NCI-H510A treated with DMSO at 0.1 percent for 48 hours (cell line): ENCODE measurements at places on chromosomes 2 and 18.

GRCh38 chr2:134319596-134320254 is 65.9 kb downstream of the MGAT5 start:
- peak; percentile 80 for DNase-seq

DNA sequence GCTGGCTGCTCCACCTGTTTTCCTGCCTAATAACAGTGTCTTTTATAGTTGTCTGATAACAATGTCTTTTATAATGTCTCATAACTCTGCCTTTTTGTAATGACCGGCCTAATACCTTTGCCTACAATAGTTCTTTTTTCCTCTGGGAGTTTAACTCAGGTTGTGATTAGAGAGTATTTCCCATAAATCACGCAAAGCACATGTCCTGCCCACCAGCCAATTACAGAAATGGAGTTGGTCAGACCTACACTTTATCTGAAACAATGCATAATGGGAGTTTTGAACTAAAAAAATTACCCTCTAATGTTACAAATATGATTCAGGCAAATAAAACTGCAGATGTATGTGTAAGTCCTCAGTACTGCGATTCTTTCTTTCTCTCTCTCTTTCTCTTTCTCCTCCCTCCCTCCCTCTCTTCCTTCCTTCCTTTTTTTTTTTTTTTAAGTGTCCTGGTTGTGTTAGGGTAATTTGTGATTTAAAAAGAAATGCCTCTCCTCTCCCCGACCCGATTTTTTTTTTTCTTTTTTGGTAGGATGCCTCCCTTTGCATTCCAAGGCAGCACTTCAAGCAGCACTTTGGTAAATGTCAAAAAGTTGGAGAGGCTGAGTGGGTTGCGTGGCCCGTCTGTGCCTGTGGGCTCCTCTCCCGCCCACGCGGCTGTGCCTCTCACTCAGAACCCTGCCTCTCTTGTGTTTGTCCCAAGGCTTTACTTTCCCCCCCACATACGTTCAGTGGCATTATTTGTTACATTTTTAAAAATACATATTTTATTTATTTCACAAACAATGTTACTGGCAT is 147.3 kb downstream of the AGAP1 start:
- DNase-seq = no peak

DNA sequence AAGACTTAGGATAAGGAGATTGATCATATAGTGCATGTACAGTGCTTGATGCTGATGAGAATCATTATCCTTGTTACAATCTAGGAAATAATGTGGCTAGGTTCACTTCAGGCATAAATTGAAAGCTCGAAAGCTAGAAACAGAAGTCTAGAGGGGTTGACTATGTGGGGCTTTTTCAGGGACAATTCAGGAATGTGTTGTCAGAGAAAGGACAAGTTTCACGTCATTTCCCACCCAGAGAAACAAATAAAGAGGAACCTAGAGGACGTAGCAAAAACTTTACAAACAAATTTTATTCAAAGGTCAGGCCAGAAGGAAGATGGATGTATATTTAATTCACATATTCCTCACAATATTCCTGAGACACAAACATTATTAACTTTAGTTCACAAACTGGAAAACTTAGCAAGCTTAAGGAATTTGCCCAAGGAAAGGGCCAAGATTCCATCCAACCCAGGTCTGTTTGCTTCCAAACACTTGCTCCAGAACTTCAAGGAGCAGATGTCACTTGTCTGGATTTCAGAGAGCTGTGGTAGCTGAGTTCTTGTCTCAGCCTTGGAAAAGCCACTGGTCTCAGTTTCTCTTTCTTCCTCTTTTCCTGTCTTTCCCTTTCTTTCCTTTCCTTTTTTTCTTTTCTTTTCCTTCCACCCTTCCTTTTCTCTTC is 7.4 kb downstream of the CYRIA start:
- no peak for DNase-seq

- peak; percentile 0 for DNase-seq
These were observed 244.9 kb upstream of the ZSWIM2 start for GRCh38 chr2:187093771-187094412.

DNA sequence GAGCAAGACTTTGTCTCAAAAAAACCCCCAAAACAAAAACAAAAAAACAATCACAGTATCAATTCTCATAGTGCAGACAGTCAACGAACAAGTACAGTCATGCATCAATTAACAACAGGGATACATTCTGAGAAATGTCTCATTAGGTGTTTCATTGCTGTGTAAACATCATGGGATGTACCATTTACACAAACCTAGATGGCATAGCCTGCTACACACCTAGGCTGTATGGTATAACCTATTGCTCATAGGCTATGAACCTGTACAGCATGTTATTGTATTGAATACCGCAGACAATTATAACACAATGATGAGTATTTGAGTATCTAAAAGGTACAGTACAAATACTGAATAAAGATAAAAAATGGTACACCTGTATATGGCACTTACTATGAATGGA is 67.8 kb upstream of the LMAN1 start:
- DNase-seq = peak; percentile 64

DNA sequence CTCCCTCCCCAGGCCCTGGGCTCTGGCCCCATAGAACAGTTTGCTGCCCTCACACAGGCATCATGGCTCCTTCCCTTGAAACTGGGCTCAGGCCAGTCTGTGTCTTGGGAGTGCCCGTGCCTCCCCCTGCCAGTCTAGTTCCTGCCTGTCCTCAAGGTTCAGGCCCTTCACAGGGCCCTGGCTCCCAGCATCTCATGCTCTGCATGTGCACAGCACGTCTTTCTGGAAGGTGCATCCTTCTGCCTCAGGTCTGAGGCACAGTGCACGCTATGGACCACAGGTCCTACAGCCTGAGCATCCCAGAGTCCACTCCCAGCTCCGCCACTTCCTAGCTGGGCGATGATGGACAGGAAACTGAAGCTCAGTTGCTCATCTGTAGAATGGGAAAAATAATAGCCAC is 35.6 kb upstream of the FOSL2 start:
- no peak for DNase-seq

- no peak for DNase-seq
These were observed 96.0 kb upstream of the ALKAL2 start for GRCh38 chr2:383888-384287.

- no peak for DNase-seq
These were observed 115.3 kb upstream of the RIOK3 start for GRCh38 chr18:23337599-23338444.

GRCh38 chr2:241617431-241618154 is 19.4 kb downstream of the THAP4 start:
- peak; percentile 56 for DNase-seq

- DNase-seq = no peak
These were observed 125.5 kb downstream of the SMAD7 start for GRCh38 chr18:48825101-48825745.

GRCh38 chr2:36538335-36538734 is 59.6 kb downstream of the FEZ2 start:
- peak; percentile 48 for DNase-seq

DNA sequence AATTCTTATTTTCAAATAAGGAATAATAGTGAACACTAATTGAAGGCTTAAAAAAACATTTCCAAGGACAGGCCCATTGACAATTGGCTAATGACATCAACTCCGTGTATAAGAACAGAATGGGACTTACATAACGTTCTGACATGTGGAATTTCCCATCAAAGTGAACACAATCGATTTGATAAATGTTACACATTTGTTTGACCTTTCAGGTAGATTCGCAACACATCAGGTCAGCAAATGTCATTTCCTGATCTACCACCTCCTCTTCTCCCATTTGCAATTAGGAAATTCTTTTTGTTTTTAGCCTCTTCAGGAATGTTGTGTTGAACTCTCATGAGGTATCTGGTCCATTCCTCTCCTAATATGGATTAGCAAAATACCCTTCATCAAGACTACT is 292.9 kb upstream of the SLC14A2 start:
- DNase-seq = no peak

- DNase-seq = no peak
These were observed 12.4 kb upstream of the CCDC88A start for GRCh38 chr2:55431982-55432627.

GRCh38 chr2:56589835-56590234 is 406.0 kb downstream of the CCDC85A start:
- no peak for DNase-seq

GRCh38 chr2:62313449-62314227 is 117.7 kb downstream of the B3GNT2 start:
- DNase-seq = no peak

DNA sequence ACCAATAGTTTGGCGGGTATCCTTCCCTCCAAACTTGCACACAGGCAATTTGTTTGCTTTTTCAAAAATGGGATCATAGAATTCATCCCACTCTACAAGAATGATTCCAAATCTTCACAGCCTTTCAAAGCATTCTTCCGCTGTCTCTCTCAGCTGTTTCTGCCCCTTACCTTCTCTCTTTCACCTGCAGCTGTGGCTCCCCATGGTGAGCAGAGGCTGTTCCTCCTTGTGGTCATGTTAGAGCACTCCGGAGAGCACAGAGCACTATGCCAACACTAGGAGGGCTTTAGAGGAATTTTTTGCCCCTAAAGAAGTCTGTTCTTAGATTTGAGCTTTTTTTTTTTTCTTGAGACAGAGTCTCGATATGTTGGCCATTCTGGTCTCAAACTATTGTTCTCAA is 30.4 kb downstream of the MTHFD2 start:
- no peak for DNase-seq
